ENCODE measurements at places on chromosomes 16 and 17. TPM values are rescaled to one million over a fixed set of nuclear protein-coding genes. Genes with fewer than 3 reads are reported as not detected.

DNA sequence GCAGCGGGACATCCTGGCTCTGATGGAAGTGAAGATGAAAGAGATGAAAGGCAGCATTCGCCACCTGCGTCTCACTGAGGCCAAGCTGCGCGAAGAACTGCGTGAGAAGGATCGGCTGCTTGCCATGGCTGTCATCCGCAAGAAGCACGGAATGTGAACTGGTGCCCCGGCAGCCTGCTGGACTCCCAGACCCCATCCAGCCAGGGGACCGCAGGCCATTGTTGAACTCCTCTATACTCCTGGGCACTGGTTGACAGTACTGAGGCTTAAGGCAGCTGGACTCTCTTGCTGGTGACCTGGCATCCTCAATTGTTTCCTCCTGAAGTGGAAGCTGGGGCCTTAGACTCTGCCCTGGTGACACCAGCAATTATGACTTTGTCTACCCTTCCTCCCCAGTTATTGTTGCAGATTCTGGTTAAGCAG lies 1.2 kb downstream of the THAP11 start:
- no peak for DNase-seq

DNA sequence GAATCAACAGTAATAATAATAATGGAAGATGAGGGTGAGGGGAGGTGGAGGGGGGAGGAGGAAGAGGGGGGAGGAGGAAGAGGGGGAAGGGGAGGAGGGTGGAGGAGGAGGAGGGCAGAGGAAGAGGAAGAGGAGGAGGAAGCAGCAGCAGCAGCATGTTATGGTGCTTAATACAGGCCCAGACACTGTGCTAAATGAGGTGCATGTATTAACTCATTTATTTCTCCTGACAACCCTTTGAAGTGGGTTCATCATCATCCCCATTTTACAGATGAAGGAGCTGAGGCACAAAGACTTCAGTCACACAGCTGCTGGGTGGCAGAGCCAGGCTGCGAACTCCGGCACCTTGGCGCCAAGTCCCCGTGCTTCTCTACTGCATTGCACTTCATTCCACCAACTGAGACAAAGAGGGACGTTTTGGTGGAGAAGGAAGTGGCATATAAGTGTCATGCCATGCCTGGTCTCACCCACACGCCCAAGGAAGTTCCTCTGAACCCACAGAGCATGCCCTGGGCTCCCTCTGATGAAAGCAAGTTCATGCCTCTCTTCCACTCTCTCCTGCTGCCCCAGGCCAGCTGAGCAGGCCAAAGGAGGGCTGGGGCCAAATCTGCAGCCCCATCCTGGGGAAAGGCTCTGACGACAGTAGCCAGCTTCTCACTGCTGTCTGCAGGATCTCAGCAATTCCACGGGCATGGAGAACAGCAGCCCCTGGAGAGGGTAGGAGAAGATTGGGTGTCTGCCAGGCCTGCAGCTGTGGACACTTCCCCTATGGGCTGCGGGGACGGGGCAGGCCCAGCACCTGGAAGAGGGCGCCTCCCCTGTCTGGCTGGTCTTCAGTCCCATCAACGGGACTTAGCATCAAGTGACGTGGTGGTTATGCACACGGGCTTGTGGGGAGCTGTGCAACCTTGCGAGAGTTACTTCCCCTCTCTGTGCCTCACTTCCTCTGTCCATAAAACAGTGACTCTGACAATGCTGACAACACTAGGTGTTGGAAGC lies 21.8 kb downstream of the XYLT1 start:
- no peak for DNase-seq

- no peak for DNase-seq
Observed at GRCh38 chr17:20173091-20173490, 163.9 kb downstream of the SPECC1 start.

GRCh38 chr16:69100071-69100691 lies 5.3 kb upstream of the HAS3 start:
- no peak for DNase-seq

The ZNF287 gene
- 7.6 TPM for total RNA-seq

- no peak for DNase-seq
Observed at GRCh38 chr17:70067134-70067533, 7.9 kb upstream of the KCNJ16 start.

DNA sequence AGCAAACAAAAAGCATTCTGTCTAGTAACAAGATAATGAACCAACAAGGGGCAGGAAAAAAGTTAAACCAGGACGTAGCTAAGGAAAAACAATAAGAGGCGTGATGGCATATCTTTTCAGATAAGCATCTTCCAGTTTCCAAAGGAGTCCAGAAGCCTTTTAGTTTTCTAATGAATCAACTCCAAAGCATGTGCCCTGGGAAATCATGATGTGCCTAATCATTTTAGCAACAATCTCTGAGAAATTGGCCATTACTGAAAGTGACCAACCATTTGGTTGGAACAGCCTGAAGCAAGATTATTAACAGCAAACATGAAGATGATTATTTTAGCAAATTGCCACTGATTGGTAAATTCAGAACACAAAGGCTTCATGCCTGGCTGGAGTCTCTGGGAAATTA lies 440.9 kb upstream of the MAF start:
- no peak for DNase-seq

DNA sequence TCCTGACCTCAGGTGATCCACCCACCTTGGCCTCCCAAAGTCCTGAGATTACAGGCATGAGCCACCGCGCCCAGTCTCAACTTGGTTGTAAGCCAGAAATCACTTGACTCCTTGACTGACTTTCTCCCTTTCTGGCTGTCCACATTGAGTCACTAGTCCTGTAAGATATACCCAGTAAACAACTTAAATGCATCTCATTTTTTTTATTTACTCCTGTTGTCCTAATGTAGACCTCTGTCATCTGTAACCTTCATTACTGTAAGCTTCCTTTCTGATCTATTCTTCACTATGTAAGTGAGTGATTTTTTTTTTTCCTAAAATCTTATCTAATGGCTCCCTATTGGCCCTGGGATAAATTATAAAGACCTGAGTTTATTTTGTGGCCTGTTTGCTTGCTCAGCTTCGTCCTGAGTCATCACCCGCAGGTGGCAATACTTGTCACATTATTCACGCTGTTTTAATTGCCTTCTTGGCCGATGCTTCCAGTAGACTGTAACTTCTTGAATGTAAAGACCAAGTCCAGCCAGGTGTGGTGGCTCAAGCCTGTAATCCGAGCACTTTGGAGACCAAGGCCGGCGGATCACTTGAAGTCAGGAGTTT lies 41.0 kb downstream of the PAFAH1B1 start:
- no peak for DNase-seq

The GSG1L gene
- 1.4 TPM for total RNA-seq

The EXOC3L1 gene
- total RNA-seq: 0.86 TPM

The MARVELD3 gene
- 38.8 TPM for total RNA-seq

The MYH1 gene
- not detected for total RNA-seq

- DNase-seq: no peak
Observed at GRCh38 chr17:13378361-13378760, 223.4 kb downstream of the HS3ST3A1 start.

DNA sequence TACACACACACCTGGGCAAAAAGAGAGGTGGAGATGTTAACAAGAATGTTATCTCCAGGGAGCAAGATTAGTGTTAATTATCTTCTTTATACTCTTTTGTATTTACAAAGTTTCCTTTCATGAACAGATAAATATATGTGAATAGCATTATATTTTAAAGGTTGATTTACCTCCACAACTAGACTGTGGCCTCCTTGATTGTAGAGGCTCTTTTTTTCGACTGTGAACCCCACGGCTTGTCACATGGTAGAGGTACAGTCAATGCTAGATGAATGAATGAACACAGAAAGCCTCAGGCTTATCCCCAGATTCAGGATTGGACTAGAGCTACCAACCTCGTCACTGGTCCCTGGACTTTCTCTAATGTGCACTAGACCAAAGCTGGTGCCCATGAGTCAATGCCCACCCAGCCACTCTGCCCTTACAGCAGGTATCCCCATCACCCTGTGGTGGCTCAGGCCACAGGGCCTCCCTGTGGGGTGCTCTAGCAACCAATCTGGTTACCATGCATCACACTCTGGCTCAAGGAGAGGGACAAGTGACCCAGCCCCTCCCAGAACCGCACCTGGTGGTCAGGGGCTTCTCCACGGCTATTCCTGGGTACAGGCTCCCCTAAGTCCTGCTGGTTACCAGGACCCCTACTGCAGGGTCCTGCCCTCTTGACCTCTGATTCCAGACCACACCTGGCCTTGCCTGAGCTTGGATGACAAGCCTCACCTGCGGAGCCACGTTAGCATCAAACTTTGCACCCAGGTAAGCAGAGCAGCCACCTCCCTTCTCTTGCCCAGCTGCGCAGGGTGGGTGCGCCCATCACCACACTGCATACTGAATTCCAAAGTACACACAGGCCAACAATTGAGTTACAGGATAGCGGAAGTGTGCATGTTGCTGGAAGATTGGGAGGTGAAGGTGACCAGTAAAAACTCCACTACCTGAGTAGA lies 101.0 kb downstream of the CDYL2 start:
- DNase-seq: no peak

GRCh38 chr17:51046046-51046445 lies 74.6 kb downstream of the SPAG9 start:
- no peak for DNase-seq

- DNase-seq: no peak
Observed at GRCh38 chr16:79610771-79611170, 10.2 kb upstream of the MAF start.

GRCh38 chr17:82205720-82206508 lies 6.7 kb downstream of the CCDC57 start:
- no peak for DNase-seq

- DNase-seq: no peak
Observed at GRCh38 chr16:89708481-89708931, 7.0 kb upstream of the SPATA2L start.

The XYLT1 gene
- 14.9 TPM for total RNA-seq

DNA sequence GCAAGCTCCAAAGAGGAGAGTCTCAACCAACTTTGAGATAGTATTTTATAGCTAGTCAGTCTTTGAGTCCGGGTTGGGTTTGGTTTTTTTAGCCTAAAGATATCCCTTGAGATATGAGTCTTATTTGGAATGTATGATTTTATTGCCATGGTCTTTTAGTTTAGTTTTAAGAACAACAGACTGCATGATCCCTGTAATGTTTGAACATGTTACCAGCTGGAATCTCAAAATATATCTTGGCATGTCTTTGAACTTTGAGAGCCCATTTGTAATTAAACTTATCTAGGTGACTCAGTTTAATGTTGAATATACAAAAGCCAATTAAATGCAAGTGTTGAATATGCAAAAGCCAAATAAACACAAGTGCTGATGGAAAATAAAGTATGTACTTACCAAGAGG lies 100.6 kb downstream of the TANGO6 start:
- DNase-seq: no peak

GRCh38 chr16:5064915-5065314 lies 841 bp downstream of the C16orf89 start:
- DNase-seq: no peak

DNA sequence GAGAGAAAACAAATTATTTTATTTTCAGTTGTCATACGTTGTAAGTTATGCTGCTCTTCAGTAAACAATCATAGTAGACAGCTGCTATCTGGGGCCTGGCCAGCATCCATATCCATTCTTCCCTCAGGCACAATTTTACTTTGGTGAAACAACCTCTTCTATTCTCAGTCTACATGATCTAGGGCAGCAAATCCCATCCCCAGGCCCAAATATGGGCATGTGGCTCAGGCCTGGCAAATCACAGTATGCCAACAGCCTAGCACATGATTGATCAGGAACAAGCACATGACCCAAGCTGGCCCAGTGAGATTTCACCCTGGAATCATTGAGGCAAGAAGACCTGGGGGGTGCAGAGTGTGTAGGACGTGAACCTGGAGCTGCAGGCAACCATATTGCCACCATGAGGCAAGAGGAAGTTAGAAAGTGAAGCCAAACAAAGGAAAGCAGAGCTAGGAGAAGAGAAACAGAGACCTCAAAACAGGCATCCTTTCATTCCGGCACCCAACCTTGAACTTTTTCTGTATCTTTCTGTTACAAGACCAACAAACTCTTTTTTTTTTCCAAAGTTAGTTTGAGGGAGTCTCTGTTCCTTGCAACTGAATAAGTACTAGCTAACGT lies 10.3 kb upstream of the ABCC12 start:
- no peak for DNase-seq

The CCDC154 gene
- total RNA-seq: 2.2 TPM

The LRRC37A gene
- 2.3 TPM for total RNA-seq

The CFAP119 gene
- 15.0 TPM for total RNA-seq

DNA sequence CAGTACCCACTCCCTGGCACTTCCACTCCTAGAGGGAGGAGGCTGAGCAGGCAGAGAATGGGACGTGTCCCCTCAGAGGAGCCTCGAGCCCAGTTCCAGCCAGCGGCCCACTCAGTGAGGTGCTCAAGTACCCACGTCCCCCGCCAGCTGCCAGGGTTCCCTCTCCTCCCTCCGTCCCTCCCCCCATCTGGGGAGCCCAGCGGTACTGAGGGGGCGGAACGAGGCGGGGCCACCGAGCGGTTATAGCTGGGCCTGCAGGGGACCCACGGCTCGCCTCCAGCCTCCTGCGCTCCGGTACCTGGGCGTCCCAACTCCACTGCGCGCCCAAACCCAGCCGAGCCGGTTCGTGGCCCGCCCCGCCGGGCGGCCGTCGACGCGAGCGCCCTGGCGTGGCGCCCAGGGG lies at the start of gene NPW:
Gene NPW, plus strand, starts transcription at position 268 of the 403 bp plus-strand sequence.
- DNase-seq: no peak

GRCh38 chr16:49602976-49603310 lies 229.3 kb downstream of the C16orf78 start:
- no peak for DNase-seq

The TAC4 gene
- not detected for total RNA-seq

GRCh38 chr17:18217412-18218015 lies 7.9 kb upstream of the LLGL1 start:
- peak; percentile 83 for DNase-seq

The KRT9 gene
- 0.85 TPM for total RNA-seq

The FOXC2 gene
- total RNA-seq: 11.3 TPM

The PTX4 gene
- not detected for total RNA-seq

The KRT25 gene
- not detected for total RNA-seq

The ITGA2B gene
- 8.8 TPM for total RNA-seq

The CYBC1 gene
- 78.1 TPM for total RNA-seq

DNA sequence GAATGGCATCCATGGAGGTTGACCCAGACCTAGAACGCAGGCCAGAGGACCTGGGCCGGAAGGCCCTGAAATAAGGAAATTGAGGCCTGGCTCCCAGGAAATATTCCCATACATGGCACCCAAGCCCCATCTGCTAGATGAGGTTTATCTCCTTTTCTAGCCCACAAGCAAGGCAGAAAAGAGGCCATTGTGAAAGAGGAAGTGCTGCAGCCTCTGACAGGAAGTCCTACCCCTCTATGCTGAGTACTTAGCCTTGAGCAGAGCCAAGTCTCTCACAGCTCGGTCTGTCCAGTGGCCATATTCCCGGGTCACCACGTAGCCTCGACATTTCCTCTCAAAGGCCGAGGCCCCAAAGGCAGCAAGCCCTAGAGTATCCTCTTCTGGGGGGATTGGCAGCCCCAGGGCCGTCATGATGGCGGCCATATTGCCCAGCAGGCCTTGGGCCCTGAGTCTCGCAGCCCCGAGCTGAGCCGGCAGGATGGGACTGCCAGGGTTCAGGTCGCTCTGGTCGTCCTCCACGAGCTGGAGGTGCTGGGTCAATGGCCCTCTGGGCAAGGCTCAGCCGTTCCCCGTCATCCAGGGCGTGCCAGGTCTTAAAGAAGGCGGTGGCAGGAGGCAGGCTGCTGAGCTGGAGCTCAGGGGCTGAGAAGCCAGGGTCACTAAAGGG lies 7.8 kb downstream of the CTF1 start:
- DNase-seq: no peak

The CLDN7 gene
- 284 TPM for total RNA-seq

The SLC43A2 gene
- 28.6 TPM for total RNA-seq
